ENCODE measurements at places on chromosomes 11 and 22.

- no peak for DNase-seq
These were observed 388.3 kb downstream of the BRD1 start for GRCh38 chr22:49439373-49439772.

DNA sequence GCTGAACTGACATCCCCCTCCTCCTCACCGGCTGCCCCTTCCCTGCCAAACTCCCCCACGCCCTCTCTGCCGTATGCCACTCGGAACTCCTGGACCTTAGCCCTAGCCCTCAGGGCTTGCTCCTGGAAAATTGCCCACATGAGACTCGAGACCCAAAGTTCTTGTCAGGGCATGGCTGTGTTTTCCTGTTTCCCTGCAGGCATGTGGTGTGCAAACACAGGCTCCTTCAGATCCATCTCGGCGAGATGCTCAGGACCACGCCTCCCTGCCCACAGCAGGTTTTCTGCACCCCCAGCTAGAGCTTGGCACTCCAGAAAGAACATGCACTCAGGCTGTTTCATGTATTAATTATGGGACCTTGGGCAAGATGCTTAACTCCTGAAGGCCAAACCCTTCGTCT is 1480.4 kb downstream of the BRD1 start:
- no peak for DNase-seq

DNA sequence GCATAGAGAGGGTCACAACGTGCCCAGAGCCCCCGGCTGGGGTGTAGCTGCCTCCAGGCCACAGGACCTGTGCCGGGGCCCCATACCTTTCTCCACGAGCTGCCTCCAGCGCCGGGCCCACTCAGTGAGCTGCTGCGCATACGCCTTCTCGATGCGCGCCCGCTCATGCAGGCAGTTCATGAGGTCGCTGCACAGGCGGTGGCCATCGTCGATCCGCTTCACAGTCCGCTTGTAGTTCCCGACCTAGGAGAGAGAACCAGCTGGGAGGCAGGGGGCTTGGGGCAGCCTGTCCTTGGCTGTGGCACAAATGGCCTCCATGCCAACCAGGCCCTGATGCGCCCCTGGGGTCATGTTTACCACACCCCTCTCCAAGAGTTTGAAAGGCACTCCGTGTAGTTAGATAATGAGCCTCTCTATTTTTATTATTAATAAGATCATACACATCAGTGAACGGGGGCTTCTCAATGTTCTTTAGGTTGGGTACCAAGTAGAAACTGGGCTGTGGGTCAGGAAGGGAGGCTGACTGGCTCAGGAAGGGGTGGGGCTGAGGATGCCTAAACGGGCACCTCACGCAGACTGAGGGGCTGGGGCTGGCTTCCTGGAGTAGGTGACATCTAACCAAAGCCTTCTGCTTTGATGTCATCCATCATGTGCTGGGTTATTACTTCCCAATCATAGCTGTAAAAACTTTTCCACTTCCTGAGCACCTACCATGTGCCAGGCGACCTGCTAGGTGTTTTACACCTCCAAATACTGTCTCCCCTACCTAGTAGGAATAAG is 36.5 kb upstream of the ARFGAP3 start:
- no peak for DNase-seq

DNA sequence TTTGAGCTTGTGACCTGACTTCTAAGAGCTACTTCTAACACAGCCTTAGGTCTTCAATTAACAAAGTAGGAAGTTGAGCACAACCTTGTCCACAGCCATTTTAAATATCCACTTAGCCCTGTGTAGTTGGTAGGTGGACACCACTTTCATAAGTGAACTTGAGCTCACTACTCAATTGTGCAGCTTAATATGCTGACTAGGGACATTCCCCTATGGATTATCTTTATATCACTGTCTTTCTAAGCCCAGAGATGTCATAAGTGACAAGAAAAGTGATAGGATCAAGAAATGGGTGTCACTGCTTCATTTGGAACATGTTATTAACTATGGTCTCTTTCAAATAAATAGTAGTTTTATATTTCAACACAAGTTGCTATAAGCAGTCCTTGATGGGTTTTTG is 4.0 kb upstream of the ATP5MG start:
- no peak for DNase-seq

GRCh38 chr11:15175831-15176230 is 61.1 kb downstream of the INSC start:
- DNase-seq = no peak

- peak; percentile 61 for DNase-seq
These were observed 47.3 kb downstream of the PPP2R1B start for GRCh38 chr11:111718859-111719258.

GRCh38 chr22:43226377-43227238 is 39.7 kb upstream of the TTLL12 start:
- DNase-seq = peak; percentile 51

GRCh38 chr22:49688516-49689254 is 139.0 kb downstream of the BRD1 start:
- DNase-seq = no peak

DNA sequence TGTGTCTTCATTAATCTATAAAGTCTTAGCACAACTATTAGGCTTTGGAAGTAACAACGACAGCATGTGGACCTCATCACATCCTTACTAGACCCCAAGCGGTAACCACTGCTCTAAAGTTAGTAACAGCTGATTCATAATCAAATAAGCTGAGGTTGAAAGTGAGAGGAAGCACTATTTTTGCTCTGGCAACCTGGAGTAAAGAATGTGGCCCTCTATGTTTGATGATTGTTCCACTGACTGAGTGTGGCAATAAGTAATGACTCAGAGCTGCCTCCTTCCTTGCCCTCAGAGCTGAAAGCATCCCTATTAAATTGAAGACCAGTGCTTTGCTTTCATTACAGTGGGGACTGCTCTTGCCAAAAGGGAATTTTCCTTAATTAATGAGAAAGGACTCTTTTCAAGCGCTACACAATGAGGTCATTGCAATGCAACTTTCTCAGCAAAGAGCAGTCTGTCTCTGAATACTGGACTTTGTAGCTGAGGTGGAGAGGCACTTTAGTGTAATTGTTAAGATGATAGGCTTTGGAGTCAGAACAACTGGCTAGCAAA is 906.1 kb upstream of the RAG2 start:
- peak; percentile 87 for DNase-seq

- peak; percentile 73 for DNase-seq
These were observed 727.4 kb downstream of the ETS1 start for GRCh38 chr11:127859941-127860354.

DNA sequence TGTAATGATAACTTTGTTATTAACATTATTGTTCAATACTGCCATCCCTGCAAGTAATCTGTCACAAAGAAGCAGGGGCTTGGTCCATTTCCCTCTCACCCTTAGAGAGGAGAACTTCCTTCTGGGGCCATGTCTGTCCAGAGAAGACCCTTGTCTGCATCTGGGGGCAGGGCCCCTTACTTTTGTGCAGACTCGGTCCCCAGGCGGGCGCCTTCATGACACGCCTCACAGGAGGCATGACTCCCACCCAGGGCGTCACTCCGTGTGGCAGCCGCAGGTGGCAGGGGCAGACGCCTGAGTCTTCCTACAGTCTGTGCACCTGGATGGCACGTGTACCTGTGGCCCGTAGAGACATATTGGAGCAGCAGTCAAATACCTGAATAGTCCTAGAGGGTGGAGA is 21.8 kb upstream of the B3GAT1 start:
- no peak for DNase-seq

GRCh38 chr11:111423250-111423615 is 44.2 kb upstream of the POU2AF1 start:
- DNase-seq = no peak

GRCh38 chr11:48077251-48077650 is 96.9 kb downstream of the PTPRJ start:
- DNase-seq = peak; percentile 66

GRCh38 chr11:19220903-19221724 is 19.3 kb upstream of the CSRP3 start:
- no peak for DNase-seq

- peak; percentile 63 for DNase-seq
These were observed 27.8 kb upstream of the PPARA start for GRCh38 chr22:46122511-46122971.

- DNase-seq = peak; percentile 9
These were observed 98.2 kb downstream of the NTM start for GRCh38 chr11:131468565-131468964.

DNA sequence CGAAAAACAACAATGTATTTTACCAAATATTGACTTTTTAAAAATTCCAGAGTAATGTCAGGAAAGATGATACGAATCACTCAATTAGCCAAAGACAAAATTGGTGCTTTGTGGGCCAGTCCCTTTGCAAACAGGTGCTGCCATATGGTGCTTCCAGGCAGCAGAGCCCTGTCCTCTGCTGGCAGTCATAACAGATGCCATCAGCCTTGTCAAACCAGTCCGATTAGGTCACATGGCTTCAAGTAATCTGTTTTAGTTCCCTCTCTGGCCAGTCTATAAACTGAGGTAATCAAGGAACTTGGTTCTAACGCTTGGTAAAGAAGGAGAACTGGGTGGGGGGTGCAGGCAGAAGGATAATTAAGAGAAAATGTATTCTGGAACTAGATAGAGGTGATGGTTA is 49.1 kb upstream of the CAPRIN1 start:
- DNase-seq = no peak

GRCh38 chr11:32796425-32796824 is 2.0 kb upstream of the CCDC73 start:
- no peak for DNase-seq

DNA sequence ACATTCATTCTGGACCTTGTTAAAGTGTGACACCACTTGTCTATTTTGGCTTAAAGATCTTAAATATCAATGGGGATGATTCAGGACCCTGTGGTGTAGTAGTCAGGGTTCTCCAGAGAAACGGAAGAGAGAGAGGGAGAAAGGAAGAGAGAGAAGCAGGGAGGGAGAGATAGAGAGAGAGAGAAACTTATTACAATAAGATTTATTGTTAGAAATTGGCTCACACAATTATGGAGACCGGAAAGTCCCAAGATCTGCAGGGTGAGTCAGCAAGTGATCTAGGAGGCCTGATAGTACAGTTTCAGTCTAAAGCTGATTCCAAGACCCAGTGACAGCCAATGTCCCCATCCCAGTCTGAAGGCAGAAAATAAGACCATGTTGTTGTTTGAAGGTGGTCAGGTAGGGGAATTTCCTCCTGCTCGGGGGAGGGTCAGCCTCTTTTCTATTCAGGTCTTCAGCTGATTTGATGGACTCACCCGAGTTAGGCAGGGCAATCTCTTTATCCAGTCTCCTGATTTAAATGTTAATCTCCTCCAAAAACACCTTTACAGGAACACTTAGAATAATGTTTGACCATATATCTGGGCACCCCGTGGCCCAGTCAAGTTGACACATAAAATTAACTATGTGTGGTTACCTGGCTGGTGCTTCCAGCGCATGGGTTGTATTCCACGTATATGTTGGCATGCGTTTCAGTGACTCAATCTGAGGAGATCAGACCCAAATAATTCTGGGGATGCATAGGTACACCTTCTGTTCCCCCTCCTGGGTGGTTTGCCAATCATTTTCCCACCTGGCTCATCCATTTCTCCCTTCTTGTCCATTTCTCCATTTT is 1350.5 kb downstream of the TBC1D22A start:
- no peak for DNase-seq

GRCh38 chr11:26537341-26537740 is 34.7 kb downstream of the MUC15 start:
- no peak for DNase-seq

- peak; percentile 87 for DNase-seq
These were observed 874 bp downstream of the ZFTA start for GRCh38 chr11:63767565-63768236.

- DNase-seq = no peak
These were observed 11.0 kb downstream of the SLC29A2 start for GRCh38 chr11:66360406-66361073.

- DNase-seq = no peak
These were observed 44.0 kb upstream of the AKIP1 start for GRCh38 chr11:8867035-8867434.

GRCh38 chr11:45710561-45710960 is 45.1 kb upstream of the CHST1 start:
- DNase-seq = no peak

- no peak for DNase-seq
These were observed 9.5 kb downstream of the SDF2L1 start for GRCh38 chr22:21651521-21652009.

GRCh38 chr22:49672014-49672516 is 155.6 kb downstream of the BRD1 start:
- DNase-seq = no peak

GRCh38 chr11:15198284-15198683 is 83.6 kb downstream of the INSC start:
- no peak for DNase-seq

DNA sequence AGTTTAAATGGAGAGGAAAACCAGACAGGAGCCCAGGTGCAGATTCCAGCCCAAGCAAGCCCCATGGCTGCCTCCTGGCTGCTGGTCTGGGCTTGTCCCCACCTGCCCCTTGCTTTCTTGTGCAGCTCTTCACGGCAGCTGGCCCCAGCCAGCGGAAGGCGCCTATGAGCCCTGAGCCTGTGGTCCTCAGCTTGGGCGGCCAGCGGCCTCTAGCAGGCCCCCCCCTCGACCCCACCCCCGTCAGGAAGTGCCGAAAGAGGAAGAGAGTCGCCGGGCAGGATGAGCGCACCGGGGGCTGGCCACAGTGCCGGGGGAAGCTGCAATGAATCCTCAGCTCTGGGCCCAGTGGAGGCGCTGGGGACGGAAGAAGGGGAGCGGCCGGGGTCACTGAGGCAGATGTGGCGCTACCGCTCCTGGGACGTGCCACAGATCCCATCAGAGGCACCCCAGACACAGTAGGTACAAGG is 2.1 kb upstream of the DGKZ start:
- no peak for DNase-seq

- peak; percentile 24 for DNase-seq
These were observed 6.2 kb upstream of the UBE4A start for GRCh38 chr11:118353084-118353710.

- no peak for DNase-seq
These were observed 116.7 kb upstream of the KIRREL3 start for GRCh38 chr11:127117231-127117739.

- DNase-seq = peak; percentile 72
These were observed 38.2 kb downstream of the OR10A6 start for GRCh38 chr11:7892840-7893254.

GRCh38 chr11:76453248-76453647 is 8.4 kb downstream of the EMSY start:
- no peak for DNase-seq

GRCh38 chr22:44728761-44729324 is 23.5 kb upstream of the ARHGAP8 start:
- DNase-seq = no peak

DNA sequence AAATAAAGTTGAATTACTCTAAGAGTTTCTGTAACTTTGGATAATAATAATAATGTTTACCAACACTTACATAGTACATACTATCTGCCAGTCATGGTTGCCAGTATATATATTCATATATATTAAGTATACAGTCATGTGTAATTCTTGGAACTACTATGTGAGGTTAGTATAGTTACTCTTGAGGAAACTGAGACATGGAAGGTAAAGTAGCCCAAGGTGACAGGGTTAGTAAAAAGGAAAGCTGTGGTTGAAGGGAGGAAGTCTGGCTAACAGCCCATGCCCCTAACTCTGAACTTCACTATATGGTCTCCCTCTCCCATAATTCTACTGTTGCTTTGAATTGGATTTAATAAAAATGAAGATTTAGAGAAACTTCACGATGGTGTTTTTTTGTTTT is 24.9 kb downstream of the FDX1 start:
- no peak for DNase-seq

- DNase-seq = no peak
These were observed 10.6 kb downstream of the TMPRSS13 start for GRCh38 chr11:117918366-117919255.

- no peak for DNase-seq
These were observed 346.0 kb downstream of the MN1 start for GRCh38 chr22:27455526-27455925.

- DNase-seq = peak; percentile 85
These were observed 25.7 kb upstream of the CTR9 start for GRCh38 chr11:10725114-10725906.

Measured in fibroblast of skin of back (primary cell).